ENCODE measurements at places on chromosomes 5 and 9.

GRCh38 chr9:626596-626995, 214.9 kb upstream of the DMRT1 start:
- no peak for DNase-seq

- DNase-seq: no peak
These were observed 365.0 kb upstream of the SEMA6A start for GRCh38 chr5:116939641-116940040.

DNA sequence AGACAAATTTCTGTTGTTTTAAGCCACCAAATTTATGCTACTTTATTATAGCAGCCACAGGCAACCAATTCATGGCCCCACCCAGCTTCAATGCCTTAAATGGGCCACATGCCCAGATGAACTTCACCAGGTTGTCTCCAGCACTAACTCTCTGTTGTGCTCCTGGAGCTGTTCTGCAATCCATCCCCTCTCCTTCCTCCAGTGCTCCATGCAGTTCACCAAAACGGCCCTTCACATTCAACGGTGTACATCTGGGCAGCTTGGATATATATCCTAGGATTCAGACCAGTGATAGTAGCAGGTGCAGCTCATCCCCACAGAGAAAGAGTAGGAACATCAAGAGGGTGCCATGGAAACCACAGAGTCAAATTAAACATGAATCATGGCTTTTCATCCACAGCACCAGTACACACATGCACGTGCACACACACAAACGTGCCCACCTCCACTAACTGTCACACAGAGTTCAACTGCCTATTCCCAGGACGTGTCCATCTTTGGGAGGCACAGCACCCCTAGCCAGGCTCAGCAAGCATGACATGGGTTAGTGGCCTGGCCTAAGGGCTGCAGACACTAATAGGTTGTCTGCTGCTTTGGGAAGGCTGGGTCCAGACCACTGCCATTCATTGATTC, 134.5 kb downstream of the MED10 start:
- no peak for DNase-seq

DNA sequence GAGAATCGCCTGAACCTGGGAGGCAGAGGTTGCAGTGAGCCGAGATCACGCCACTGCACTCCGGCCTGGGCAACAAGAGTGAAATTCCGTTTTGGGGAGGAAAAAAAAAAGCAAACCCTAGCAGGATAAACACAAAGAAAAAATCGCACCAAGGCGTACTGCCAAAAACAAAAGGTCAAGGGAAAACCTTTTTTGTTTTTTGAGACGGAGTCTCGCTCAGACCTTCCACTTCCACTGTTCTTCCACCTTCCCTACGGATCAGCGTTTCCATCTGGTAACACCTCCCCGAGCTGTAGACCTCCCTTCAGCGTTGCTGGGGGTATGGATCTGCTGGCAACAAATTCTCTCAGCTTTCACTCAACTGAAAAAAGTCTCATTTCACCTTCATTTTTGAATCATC, 20.1 kb upstream of the FCN2 start:
- DNase-seq: no peak

- no peak for DNase-seq
These were observed 626 bp upstream of the FST start for GRCh38 chr5:53479590-53480415.

DNA sequence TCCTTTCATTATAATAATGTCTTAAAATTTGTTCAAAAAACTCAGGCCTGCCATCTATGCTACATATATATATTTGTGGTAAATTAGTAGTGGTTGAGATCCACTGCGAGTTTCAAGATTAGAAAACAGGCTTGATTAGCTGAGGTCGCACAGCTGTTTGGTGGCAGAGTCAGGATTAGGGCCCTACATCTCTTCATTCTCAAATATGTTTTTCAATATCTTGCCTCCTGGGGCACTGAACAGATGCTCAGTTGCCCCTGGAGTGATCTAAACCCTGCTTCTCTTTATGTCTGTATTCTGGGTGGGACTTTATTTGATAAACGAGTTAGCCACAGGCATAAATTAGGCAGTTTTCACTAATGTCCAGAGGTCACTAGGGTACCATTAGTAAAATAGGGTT, 27.8 kb upstream of the CEP120 start:
- no peak for DNase-seq

Data from keratinocyte (primary cell).